ENCODE measurements at places on chromosomes 3 and 15.
A peak's percentile ranks its signal among the peaks of the same experiment; 100 is the strongest.

DNA sequence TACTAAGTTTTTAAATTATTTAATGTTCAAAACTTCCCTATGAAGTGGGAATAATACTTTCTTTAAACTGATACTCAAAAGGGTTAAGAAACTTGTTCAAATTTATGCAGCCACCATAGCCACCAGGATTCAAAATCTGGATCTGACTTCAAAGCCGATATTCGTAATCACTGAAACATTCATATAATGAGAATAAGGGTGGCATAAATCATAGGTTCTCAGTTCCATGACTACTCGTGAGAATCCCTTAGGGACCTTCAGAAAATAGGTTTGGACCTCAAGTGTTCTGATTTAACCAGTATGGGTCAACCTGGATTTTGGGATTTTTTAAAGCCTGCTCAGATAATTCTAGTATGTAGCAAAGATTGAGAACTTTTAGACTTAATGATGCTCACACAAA is 160.6 kb downstream of the RBMS3 start:
- no peak for DNase-seq

- no peak for DNase-seq
Observed at GRCh38 chr3:51568036-51568435, 29.5 kb downstream of the RAD54L2 start.

DNA sequence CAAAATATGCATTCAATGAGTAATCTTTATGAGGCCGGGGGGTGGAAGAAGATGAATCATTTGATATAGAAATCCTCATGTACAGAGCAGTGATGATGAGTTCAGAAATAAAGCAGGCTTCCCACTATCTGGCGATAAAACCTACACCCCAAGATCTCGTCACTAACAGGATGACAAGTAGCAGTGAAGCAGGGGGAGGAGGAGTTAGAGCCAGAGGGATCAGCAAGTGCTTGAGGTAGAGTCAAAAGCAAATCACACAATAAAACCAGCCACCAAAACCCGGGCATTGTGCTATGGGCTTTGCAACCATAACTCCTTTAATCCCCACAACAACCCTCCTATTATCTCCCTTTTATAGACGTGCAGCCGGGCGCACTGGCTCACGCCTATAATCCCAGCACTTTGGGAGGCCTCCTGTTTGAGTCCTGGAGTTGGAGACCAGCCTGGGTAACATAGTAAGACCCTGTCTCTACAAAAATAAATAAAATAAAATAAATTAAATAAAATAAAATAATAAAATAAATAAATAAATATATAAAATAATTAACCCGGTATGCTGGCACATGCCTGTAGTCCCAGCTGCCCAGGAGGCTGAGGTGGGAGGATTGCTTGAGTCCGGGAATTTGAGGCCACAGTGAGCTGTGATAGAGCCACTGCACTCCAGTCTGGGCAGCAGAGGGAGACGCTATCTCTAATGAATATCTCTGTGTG is 53.0 kb downstream of the STARD5 start:
- DNase-seq, result no peak

- no peak for DNase-seq
Observed at GRCh38 chr15:59691194-59691805, 2.2 kb upstream of the BNIP2 start.

- peak; percentile 89 for DNase-seq
Observed at GRCh38 chr15:84947947-84948830, 33.5 kb upstream of the PDE8A start.

DNA sequence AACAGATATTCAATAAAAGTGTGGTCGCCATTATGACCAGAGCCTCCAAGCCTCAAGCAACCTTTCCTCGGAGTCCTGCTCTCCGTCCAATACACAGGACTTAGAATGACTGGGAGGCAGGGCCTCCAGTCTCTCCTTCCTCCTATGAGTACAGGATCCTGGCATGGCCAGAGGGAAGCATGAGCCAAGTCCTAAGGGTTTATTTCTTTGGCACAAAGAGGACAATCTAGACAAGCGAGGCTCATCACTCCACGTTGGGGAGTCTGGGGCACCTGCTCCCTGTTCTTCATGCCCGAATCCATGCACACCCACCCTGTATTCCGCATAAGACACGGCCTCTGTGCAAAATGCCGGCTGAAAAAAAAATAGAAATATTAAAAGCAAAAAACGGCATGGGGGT is 6.8 kb downstream of the PRRT3 start:
- DNase-seq, result no peak

GRCh38 chr3:160112481-160112880 is 112.7 kb upstream of the C3orf80 start:
- DNase-seq, result no peak

DNA sequence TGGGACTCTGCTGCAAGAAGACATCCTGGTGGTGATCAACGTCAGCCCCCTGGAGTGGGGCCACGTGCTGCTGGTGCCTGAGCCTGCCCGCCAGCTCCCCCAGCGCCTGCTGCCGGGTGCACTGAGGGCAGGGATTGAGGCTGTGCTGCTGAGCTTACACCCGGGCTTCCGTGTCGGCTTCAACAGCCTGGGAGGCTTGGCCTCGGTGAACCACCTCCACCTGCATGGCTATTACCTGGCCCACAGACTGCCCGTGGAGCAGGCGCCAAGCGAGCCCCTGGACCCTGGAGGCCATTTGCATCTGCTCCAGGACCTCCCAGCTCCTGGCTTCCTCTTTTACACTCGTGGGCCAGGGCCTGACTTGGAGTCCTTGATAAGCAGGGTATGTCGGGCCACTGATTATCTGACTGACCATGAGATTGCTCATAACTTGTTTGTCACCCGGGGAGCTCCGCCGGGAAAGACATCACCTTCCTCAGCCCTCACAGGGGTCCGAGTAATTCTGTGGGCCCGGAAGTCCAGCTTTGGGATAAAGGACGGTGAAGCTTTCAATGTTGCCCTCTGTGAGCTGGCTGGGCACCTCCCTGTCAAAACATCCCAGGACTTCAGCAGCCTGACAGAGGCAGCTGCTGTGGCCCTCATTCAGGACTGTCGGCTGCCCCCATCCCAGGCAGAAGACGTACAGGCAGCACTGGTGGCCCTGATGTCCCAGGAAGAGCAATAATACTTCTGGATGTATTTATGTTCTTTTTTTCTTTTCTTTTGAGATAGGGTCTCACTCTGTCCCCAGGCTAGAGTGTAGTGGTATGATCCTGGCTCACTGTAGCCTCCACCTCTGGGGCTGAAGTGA is 7.6 kb downstream of the GDPGP1 start:
- no peak for DNase-seq

DNA sequence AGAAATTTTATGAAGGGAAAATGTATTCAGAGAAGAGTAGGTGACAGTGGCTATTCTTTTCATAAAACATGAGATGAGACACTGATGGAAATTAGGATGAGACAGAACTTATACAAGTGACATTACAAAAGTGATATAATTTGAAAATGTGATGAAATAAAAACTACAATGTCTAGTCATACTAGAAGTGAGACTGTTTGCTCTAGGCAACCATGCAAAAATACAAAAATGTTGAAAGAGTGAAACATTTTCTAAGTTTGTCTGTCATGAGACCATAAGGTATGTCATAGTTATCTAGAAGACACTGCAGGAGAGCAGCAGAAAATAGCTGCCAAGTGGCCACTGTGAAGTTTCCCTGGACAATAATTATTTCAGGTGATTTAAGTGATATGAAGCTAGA is 459.5 kb downstream of the DIPK2A start:
- no peak for DNase-seq

- DNase-seq, result no peak
Observed at GRCh38 chr3:142894493-142894892, 5.6 kb upstream of the PCOLCE2 start.

GRCh38 chr3:139670196-139670595 is 7.6 kb downstream of the NMNAT3 start:
- DNase-seq, result no peak

DNA sequence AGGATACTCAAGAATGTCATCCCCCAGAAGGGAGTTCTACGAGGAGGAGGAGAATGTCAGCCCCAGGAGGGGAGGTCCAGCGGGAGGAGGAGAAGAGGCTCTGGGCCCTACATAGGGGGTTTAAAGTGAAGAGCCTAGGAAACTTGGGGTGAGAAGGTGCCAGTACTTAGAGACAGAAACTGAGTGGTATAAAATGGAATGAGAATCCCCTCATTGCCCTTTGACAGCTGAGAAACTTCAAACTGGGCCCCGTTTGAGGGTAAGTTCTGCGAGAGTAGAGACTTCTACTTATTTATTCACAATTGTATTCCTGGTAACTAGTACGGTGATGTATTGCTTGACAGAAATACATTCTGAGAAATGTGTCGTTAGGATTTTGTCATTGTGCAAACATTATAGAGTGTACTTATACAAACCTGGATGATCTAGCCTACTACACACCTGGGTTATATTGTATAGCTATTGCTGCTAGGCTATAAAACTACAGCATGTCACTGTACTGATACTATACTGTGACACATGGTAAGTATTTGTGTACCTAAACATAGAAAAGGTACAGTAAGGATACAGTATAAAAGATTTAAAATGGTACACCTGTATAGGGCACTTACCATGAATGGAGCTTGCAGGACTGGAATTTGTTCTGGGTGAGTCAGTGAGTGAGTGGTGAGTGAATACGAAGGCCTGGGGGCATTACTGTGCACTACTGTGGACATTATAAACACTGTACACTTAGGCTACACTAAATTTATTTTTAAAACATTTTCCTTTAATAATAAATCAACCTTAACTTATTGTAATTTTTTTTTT is 62.0 kb downstream of the TSC22D2 start:
- DNase-seq, result no peak

- DNase-seq, result no peak
Observed at GRCh38 chr3:73298243-73299183, 237.1 kb downstream of the EBLN2 start.

DNA sequence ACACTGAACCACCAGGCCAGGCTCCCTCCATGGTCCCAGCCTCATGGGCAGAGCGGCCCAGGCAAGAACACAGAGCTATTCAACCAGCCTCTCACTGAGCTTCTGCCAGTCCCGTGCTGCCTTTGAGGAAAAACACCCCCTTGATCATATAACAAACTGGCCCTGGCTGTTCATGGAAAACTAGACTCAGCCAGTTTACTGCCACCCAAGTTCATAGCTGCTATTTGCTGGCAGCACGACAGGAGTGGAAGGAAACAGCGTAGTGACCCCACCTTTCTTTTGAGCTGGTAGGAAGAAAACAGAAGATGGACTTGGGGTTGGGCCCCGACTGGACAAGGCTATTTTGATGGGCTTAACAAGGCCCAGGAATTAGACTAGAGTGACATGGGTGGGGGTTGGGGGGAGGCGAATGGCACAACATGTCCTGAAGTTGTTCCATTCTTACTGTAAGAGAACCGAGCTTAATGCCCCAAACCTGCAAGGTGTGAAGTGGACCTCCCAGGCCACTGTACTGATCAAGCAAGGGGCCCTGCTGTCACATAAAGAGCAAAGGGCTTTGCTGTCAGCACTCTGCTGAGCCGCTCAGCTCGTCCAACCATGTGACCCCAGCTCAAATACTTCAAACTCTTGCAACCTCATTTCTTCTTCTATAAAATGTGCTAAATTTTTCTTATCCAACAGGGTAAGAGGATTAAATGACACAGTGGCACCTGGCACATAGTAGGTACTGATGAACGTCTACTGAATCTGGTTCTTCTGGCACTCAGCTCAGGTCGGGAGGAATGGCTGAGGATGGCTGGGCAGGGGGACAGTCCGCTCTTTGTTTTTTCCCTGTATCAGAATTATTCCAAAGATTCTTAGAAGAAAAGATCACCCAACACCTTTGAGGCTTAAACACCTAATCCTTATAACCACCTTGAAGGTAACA is 1.6 kb downstream of the FBXL22 start:
- no peak for DNase-seq

DNA sequence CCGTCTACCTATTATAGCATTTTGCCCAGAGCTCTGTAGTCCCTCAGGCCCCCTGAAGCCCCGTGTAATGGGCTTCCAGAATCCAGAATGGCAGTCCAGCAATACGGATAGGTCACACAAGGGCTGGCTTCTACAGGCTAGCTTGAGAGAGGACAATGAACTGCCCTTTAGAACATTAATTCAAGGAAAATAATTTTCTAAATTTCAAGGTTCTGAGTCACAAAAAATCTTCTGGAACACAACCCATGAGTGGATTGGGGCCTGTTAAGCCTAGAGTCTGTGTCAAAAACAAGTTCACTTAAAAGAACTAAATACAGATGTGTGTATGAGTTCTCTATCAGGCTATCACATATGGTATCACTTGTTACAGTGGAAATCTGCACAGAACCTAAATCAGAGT is 28.8 kb downstream of the DCP1A start:
- peak; percentile 6 for DNase-seq

DNA sequence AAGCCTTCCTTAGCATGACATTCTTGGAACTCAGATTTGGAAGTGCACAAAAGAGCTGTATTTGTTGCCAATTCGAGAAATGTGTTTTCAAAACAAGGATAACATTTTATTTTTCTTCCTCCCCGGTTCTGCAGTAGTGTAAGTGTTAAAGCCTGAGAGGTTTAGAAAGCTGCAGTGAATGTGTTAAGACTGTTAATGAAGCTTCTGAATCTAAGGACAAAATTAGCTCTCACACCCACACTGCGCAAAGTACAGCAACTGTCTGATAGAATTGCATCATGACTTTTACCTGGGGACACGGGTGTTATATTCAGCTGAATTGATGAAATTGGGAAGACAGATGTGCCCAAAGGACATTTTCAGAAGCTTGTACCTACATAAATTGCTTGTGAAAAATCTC is 344.4 kb downstream of the CADM2 start:
- DNase-seq, result no peak

- DNase-seq, result no peak
Observed at GRCh38 chr15:63466378-63467192, 37.8 kb upstream of the USP3 start.

GRCh38 chr3:127593178-127593577 is 2.6 kb upstream of the TPRA1 start:
- DNase-seq, result no peak

DNA sequence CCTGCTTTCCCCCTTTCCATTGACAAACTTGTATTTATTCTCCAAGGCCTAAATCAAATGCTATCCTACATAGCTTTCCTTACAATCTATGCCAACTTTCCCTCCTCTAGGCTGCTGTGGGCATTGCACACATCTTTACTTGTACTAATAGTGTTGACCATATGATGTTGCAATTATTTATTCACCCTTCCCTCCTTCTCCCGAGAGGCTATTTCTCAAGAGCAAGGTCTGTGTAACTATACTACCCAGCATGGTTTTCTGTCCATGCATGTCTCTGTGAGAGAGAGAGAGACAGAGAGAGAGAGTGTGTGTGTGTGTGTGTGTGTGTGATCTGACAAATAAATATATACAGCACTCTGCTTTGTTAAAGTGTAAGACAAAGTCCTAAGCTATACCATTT is 63.8 kb downstream of the GTPBP8 start:
- peak; percentile 85 for DNase-seq

GRCh38 chr3:130527426-130527825 is 10.4 kb downstream of the COL6A6 start:
- no peak for DNase-seq

- no peak for DNase-seq
Observed at GRCh38 chr3:29497282-29497681, 216.4 kb downstream of the RBMS3 start.
